ENCODE measurements at places on chromosomes 5 and 9.

- no peak for DNase-seq
These were observed 131.5 kb downstream of the FSTL4 start for GRCh38 chr5:133480866-133481265.

- DNase-seq = no peak
These were observed 655.2 kb downstream of the ANXA1 start for GRCh38 chr9:73806876-73807275.

DNA sequence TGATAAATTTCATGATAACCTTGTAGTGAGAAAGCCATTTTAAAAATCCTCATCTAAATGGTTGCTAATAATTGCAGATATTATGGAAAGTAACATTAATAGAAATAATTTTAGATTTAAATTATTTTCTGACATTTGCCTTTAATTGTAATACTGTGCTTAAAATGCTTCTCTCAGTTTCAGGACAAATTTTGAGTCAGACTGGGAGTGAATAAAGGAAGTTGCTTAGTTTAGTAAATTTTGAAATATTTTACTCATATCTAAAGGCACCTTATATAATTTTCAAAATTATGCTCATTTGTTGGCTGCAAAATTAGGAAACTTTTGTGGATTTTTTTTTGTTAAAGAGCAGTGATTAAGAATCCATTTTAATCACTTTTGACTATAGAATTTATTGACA, 93.8 kb downstream of the CSNK1G3 start:
- DNase-seq = no peak

DNA sequence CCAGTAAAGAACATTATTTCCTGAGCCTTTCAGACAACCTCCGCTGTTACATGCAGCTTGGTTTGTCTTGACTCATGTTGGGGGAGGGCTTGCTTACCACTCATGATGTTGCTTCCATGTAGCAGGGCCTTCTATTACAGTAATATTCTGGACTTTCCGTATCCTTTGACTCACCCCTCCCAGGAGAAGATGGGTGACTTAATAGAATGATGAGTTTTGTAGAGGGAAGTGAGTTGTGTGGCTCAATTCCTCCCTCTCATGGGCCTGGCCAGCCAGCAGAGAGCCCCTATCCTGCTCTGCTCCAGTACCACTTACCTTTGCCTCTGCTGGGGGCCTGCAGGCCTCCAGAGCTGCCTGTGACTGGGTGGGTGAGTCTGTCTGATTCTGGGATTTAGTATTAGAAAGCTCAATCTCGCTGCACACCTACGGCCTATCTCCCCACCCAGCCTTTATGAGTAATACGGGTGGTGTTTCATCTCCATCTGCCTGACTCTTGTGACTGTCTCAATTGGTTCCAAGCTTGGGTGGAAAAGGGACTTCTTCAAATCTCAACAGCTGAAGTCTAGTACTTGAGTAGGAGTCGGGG, 52.6 kb upstream of the KLF9 start:
- no peak for DNase-seq

GRCh38 chr9:121067640-121068039, 7.1 kb upstream of the CNTRL start:
- no peak for DNase-seq

- DNase-seq = no peak
These were observed 35.1 kb upstream of the KCNIP1 start for GRCh38 chr5:170468633-170469285.

GRCh38 chr9:71941998-71942567, 30.6 kb downstream of the C9orf85 start:
- DNase-seq = no peak

DNA sequence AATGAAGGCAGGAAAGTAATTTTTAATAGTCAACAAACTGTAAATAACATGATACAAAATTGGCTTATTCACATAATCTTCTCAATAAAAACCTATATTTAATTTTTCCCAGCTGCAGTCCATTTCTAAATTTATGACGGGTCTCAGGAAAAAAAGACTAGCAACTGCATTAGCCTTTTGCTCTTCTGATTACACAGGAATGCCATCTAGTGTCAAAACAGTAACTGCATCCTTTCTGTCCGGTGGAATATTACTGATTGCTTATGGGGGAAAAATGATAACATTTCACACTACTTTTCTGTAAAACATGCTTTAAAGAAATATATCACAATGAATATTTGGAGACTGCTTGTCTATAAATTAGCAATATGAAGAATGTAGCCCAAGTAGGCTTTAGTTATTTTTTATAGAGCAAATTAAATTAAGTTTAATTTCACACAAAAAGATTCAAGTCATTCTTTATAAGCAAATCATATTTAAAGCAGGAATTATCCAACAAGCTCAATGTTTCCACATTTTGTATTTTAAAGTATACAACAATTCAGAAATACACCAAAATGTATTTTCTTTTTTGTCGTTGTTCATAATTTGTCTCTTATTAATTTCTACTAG, 534.7 kb downstream of the CDH10 start:
- no peak for DNase-seq

- DNase-seq = no peak
These were observed 51.9 kb upstream of the SPDL1 start for GRCh38 chr5:169531631-169532030.

GRCh38 chr5:127762412-127762811, 59.2 kb downstream of the CCDC192 start:
- no peak for DNase-seq

GRCh38 chr5:180345781-180346180, 7.4 kb downstream of the GFPT2 start:
- DNase-seq = no peak

DNA sequence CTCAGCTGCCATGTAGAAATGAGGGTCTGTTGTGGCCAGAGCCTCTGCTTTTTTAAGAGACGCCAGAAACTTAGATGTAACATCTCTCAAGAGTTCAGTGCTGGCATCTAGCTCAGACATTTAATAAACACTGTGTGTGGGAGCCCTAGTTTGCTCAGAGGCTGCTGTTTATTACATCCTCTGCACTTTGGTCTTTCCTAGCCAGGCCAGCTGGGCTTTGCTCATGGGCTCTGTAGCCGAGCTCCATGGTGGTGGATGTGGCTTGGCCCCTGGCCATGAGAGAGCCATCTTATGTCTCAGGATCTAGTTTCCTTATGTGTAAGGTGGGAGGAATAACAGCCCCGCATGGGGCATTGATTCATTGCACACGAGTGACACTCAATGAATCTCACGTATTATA, 30.0 kb downstream of the ARHGEF37 start:
- DNase-seq = no peak

GRCh38 chr5:90854169-90854568, 295.6 kb downstream of the ADGRV1 start:
- no peak for DNase-seq

DNA sequence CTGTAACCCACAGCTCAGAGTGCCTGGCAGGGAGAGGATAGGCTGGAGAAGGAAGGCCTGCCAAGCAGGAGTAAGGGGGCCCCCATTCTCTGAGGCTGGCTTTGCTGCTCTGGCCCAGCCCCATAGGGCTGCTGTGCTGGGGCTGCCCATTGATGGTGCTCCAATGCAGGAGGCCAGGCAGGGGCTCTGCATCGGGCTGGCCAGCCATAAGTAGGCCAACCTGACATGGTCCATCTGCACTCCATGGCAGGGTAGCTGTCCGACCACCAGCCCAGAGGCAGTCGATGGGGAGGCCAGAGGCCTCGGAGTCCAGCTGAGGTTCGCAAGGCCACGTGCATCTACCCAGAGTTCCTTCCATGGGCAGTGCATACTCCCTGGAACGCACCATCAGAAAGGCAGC, 75.0 kb upstream of the PITX1 start:
- no peak for DNase-seq

DNA sequence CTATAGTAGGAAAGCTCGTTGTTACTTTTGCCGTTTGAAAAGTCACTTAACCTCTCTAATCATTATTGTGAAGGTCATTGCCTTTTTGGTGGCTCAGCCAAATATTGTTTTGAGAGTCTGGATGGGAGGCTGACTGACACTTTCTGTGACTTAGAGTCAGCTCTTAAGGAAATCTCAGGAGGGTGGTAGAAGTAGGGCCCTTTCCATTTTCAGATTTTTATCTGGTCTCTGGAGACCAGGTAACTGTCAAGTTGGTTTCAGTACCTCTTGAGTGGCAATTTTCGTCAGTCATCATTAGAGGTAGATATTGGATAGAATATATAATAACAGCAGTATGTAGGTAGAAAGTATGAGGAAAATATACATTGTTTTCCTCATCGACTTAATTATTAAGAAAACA, 23.3 kb downstream of the UGCG start:
- DNase-seq = no peak

- no peak for DNase-seq
These were observed 2096.3 kb upstream of the C9orf72 start for GRCh38 chr9:29669613-29670012.

DNA sequence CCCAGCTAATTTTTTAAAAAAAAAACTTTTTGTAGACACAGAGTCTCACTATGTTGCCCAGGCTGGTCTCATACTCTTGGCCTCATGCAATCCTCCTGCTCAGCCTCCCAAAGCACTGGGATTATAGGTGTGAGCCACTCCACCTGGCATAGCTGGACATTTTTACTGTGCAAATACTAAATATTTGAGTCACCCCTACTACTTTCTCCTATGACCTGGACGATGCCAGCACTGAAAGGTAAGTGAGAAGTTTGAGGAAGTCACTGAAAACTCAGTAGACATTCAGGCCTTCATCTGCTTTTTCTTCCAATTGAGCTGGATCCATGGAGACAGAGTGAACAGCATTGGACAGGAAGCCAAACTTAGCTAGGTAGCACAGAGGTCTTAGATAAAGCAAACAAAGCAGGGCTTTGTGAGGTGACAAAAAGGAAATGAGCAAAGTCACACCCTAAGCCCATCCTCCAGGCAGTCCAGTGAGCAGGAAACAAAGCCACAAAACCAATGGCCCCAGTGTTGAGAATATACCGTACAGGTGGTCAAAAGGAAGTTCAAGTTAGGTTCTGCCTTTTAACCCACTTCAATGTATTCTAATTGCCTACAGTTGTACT, 192.6 kb upstream of the RASA1 start:
- no peak for DNase-seq

- no peak for DNase-seq
These were observed 17.6 kb upstream of the ERCC6L2 start for GRCh38 chr9:95857896-95858295.

GRCh38 chr5:126129431-126129830, 293.8 kb upstream of the GRAMD2B start:
- DNase-seq = no peak

GRCh38 chr5:151107738-151108520, 27.1 kb upstream of the TNIP1 start:
- no peak for DNase-seq

DNA sequence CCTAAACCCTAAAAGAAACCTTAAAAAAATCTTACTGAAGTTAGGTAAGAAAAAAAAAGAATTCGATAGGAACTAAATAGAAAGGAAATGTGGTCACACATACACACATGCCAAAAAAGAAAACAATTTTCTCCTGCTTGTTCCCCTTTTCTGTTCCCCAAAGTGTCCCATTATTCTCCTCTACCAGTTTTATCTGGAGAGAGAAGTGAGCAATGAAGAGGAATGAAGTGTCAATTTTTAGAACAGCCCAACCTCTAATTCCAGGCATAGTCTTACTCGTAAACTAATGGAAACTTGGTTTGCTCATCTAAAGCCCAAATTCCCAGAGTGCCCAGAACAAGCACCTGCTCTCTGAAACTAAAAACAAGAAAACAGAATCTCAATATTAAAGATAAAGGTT, 26.1 kb downstream of the AP3B1 start:
- no peak for DNase-seq

DNA sequence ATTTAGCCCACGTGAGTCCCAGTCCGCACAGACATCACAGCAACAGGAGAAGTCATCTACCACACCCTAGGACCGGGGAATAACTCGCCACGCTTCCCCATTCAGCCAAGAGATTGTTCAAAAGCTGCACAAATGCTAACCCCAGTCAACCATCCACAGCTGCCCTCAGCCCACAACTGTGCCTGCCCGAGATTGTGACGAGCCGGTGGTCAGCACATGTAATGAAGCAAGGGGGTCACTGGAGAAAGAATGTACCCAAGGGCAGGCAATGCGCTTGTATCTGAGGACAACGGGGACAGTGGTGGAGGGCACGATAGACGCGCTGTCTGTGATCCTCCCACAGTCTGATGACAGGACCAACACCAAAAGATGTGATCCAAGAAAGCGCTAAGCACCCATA, 67.8 kb downstream of the COL23A1 start:
- no peak for DNase-seq

DNA sequence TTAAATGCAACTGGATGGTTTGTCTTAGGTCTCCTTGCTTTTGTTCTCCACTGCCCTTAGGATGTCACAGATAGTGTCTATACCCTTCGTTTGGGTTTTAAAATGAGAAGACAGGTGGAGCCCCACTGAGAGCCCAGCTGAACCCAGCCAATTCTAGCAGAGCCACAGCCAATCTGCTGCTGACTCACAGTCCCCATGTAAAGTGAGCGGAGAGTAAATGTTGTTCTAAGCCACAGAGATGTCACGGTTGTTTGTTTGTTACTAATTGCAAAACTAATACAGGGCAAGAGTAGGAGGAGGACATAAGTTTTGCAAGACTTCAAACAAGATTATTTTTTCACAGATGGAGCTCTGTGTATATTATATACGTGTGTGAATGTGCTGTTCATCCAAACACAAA, 50.5 kb upstream of the AGXT2 start:
- DNase-seq = no peak

DNA sequence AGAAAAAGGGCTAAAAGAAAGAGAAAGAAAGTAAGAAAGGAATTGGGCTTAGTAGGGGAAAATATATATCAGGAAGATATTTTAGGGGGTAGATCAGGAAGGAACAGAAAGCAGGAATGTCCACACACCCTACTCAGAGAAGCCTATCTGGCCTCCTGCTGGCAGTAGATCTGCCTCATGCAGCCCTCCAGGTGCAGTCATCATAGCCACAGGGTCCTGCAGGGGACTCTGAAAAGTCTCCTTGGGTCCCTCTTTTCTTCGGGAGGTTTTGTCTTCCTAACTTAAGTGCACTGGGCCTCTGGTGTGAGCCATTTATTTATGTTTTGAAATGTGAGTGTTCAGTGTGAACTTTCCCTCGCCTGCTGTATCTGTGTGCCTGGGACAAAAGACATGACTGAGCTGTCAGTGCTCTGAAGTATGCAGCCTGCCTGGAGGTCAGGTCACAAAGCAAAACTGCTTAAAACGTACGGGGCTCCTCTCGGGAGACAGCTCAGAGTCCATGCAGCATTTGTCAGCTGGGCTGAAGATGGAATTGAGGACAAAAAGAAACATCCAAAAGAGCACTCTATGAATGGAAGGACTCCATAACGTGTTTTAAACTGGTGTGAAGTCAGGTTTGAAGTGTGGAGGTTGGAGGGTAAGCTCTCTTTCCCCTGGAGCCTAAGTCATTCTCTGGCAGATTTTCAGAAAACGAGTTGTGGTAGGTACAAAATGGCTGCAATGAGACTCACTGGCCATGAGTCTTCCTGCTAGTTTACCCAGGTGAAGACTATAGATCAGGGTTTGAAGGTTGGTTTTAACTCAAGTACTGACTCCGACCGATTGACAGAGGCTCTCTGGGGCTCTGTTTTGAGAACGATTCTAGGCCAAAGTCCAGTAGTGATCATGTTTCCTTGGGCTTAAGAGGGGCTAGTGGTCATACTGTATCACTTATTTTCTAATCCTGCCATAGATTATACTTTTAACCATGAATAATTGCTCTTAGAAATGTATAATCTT, 151.8 kb upstream of the GDNF start:
- no peak for DNase-seq

Data from GM12891 (cell line).